ENCODE measurements at places on chromosomes 1 and 21.

- DNase-seq, result peak; percentile 18
Measured at GRCh38 chr1:233364695-233365539, 37.4 kb downstream of the MAP3K21 start.

DNA sequence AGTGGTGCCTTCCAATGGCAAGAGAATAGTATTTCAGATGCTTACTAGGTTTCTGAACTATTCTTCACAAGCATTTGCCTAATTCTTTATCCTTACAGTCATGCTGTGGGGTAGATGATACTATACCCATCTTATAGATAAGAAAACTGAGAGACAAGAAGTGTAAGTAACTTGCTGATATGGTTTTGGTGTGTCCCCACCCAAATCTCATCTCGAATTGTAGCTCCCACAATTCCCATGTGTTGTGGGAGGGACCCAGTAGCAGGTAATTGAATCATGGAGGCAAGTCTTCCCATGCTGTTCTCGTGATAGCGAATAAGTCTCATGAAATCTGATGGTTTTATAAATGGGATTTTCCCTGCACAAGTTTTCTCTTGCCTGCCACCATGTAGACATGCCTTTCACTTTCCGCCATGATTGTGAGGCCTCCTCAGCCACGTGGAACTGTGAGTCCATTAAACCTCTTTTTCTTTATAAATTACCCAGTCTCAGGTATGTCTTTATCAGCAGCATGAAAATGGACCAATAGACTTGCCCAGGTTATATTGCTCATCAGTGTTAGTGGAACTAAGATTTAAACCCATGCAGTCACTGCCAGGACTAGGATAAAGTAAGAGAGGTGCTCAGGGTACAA lies 298.7 kb downstream of the GRIK1 start:
- no peak for DNase-seq

DNA sequence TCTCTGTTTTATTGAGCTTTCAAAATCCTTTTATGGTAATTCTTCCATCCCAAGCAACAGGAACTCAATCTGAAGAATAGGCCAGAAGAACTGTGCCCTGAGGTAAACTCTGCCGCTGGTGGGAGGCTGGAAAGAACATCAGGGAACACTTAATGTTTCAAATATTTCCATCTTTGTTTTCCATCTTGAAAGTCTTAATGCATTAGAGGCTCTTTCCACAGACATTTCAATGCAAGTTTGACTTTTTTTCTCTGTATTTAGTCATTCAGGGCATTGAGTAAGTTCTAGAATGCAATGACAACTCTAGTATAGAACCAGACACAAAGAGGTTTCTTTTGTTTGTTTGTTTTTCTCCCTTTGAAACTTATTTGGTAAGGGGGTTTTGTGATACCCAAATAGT lies 61.5 kb downstream of the KIAA0040 start:
- DNase-seq, result no peak

DNA sequence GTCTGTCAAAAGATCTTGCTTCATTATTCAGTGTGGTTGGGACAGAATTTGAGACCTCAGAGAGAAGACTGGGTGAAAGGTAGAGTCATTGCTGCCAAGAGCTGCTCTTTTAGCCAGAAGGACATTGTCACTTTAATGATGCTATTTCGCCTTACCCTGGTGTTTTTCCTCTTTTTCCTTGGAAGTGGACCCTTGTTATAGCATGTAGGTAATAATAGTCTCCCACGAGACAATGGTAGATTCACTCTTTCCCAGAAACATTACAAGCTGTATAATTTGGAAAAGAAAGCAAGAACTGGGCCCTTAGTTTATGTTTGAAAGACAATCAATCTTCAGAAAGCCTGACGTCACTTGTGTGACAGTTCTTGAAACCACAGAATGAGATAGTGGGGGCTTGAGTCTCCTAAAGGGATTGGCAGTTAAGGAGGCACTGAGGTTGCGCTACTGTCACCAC lies 3.8 kb downstream of the SERTAD4 start:
- no peak for DNase-seq

DNA sequence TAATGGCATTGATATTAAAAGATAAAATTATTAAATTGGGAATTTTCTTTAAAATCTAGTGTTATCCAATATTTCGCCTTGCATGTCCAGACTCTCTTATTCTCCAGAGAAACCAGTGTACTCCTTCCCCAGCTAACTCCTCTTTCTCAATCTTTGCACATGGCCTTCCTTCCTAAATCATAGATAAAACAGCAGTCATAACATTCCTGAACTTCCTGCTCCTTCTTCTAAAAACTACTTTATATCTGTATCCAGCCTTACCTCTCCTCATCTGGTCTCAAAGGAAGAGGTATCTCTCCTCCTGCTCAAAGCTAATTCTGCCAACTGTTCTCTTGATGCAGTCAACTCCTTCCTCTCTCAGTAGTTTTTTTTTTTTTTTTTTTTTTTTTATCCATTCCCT lies 39.5 kb upstream of the NEK7 start:
- DNase-seq, result peak; percentile 46

- DNase-seq, result peak; percentile 82
Measured at GRCh38 chr1:241531195-241532161, 700 bp upstream of the KMO start.

- DNase-seq, result no peak
Measured at GRCh38 chr1:193533853-193534252, 347.4 kb upstream of the B3GALT2 start.

Measured in iris pigment epithelial cell (primary cell).